ENCODE measurements at places on chromosomes 3 and 15.
A peak's percentile ranks its signal among the peaks of the same experiment; 100 is the strongest.

DNA sequence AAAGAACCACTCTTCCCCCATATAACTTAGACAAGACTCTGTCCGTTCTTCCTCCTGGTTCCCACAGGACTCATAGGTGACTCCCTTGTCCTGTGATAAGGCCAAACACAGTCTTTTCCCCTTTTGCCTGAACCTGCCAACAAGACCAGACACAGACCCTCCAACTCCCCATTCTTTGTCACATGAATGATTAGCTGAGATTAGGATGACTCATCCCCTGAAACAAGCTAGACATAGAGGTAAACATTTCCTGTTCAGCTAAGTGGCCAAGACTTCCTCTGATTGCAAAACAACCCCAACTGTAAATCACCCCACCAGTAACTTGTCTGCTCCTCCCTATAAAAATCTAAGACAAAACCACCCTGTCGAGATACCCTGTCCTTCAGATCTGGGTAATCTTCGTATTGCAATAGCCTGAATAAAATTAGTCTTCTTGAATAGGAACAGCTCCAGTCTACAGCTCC lies 11.4 kb upstream of the HTR3E start:
- peak; percentile 75 for DNase-seq

DNA sequence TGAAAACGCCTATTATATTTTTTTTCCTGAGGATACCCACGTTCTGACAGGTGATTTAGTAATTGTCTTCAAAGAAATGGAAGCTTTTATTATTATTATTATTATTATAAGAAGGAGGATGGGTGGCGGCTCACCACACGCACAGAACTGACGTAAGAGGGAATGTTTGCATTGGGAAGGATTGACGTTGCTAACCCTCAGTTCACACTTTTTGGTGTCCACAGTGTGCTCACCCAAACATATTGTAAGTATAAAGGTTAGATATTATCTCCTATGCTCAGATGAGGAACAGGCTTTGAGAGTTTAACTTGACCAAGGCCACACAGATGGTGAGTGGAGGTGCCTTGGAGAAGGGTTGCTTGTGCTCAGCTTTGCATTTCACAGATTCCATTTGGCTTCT lies 533.5 kb upstream of the TBL1XR1 start:
- no peak for DNase-seq

DNA sequence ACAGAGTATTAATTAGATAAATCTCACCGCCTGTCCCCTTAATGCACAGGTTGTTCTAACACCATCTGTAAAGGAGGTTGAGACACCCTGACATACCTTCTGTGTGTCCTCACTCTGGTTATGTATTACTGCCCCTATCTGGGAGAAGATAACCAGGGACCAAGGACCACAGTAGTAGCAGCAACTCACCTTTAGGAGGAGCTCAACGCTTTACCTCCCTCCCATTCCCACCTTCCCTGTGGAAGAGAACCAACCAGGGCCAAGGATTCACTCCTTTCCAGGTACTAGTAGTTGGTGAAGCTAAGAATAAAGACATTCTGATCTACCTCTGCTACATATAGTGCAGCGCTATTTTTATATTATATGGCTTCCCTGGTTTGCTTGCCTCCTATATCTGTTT lies 232.6 kb downstream of the MEX3B start:
- no peak for DNase-seq

- DNase-seq: no peak
These were observed 66.4 kb upstream of the TJP1 start for GRCh38 chr15:29888646-29889045.

- DNase-seq: no peak
These were observed 342.8 kb upstream of the ARPP21 start for GRCh38 chr3:35296533-35296932.

DNA sequence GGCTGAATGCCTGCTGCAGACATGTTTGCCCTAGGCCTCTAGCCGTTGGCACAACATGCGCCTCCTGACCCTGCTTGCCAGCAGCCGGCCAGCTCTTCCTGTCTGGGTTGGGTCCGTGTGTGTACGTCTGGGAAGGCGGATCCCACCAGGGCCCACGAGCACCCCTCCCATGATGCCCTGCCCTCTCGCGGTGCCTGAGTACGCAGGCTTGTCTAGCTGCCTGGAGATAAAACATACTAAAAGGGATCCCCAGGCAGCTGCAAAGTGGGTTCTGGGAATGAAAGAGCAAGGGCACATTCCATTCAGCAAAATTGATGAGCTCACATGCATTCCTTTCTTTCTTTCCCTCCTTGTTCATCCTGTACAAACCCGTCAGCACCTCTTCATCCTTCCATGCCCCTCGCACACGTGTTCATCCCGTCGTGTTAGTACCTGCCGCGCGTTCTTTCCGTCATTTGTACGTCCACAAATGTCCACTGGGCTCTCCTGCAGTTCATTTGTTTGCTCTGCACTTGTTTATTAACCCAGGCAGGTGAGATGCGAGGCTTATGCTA lies 74.3 kb downstream of the FBLN2 start:
- DNase-seq: peak; percentile 55

GRCh38 chr3:191343115-191343514 lies 12.8 kb upstream of the UTS2B start:
- DNase-seq: no peak

- DNase-seq: no peak
These were observed 168.3 kb upstream of the SEMA6D start for GRCh38 chr15:47548986-47549385.

DNA sequence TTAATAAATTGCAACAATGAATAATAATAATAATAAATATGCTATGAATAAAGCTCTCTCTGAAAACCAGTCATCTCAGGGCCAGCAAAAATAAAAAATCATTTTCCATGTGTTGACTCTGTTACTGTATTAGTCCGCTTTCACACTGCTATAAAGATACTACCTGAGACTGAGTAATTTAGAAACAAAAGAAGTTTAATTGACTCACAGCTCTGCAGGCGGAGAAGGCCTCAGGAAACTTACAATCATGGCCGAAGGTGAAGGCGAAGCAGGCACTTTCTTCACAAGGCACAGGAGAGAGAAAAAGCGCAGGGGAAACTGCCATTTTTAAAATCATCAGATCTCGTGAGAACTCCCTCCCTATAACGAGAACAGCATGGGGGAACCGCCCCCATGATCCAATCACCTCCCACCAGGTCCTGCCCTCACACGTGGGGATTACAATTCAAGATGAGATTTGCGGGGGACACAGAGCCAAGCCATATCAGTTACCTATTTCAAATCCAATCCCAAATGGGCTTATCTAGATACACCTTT lies 224.1 kb downstream of the IGSF11 start:
- DNase-seq: no peak

DNA sequence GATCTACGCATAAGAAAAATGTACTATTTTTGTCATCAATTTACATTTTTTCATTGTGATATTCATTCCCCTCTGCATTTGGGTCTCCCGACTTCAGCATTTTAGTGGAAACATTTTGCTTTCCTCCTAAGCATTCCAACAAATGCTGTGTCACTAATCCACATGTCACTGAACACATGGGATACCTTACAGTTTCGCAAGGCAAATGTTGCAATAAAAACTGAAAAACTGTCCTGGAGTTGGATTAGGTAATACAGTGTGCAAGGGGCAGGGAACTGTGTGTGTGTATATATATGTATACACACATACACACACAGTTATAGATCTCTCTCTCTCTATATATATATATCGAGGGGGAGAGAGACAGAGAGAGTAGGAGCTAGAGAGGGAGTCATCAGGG lies 632.2 kb downstream of the MAGI1 start:
- DNase-seq: peak; percentile 19

GRCh38 chr15:69357773-69358771 lies 56.1 kb upstream of the KIF23 start:
- DNase-seq: no peak

GRCh38 chr3:71309342-71309741 lies 274.2 kb downstream of the FOXP1 start:
- peak; percentile 82 for DNase-seq

DNA sequence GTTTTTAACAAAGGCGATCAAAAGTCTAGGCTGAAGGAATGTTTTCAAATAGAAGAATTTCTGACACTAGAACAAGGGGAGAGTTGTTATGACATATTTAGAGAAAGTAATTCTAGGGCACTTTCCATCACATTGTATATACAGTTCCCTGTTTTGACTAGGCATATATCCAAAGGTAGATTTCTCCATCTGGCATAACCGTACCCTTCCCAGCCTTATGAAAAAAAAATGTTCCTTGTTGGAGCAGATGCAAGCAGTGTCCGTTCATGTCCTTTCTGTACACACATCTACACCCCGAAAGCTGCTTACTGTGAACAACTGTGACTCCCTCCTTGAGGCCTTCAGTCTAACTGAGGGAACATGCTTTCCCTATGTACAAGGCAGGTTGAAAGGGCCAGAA lies 271.7 kb upstream of the GBE1 start:
- no peak for DNase-seq

GRCh38 chr15:98177966-98178592 lies 217.6 kb downstream of the ARRDC4 start:
- peak; percentile 89 for DNase-seq

DNA sequence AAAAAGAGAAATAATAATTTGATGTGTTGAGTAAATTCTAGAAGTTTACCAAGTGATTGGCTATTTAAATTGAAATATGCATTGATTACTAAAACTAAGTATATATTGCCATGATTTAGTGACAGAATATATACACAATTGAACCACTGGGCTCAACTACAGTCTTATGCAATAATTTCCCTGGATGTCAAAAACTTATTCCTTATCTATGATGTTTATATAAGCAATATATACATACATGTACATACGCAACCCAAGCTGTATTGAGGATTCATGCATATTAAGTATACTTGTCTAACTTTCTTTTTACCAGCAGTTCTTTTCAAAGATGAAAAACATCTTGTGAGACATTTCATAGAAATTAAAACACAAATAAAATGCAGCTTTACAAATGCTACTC lies 165.8 kb downstream of the ZIC4 start:
- no peak for DNase-seq

GRCh38 chr15:67824976-67825880 lies at the start of gene SKOR1:
SKOR1 (plus strand) TSS chr15:67825509; CDS start chr15:67825603, 94 bp downstream.
- DNase-seq: peak; percentile 66

- no peak for DNase-seq
These were observed 6.6 kb upstream of the SEMA5B start for GRCh38 chr3:123034120-123034519.

- DNase-seq: no peak
These were observed 57.5 kb upstream of the GCNT3 start for GRCh38 chr15:59553879-59554735.
